Activated CD4-positive, alpha-beta T cell treated with anti-CD3 and anti-CD28 coated beads for 4 hours (primary cell): ENCODE measurements at places on chromosomes 6 and 20.

GRCh38 chr6:37947468-37947867 lies 127.9 kb downstream of the ZFAND3 start:
- DNase-seq = no peak

- no peak for DNase-seq
Observed at GRCh38 chr6:76885861-76886301, 577.4 kb downstream of the HTR1B start.

- DNase-seq = no peak
Observed at GRCh38 chr6:43953794-43954310, 173.4 kb downstream of the MRPL14 start.

GRCh38 chr6:72500669-72501068 lies 121.2 kb upstream of the KCNQ5 start:
- no peak for DNase-seq

- DNase-seq = no peak
Observed at GRCh38 chr6:2942914-2943563, 28.3 kb downstream of the SERPINB6 start.

DNA sequence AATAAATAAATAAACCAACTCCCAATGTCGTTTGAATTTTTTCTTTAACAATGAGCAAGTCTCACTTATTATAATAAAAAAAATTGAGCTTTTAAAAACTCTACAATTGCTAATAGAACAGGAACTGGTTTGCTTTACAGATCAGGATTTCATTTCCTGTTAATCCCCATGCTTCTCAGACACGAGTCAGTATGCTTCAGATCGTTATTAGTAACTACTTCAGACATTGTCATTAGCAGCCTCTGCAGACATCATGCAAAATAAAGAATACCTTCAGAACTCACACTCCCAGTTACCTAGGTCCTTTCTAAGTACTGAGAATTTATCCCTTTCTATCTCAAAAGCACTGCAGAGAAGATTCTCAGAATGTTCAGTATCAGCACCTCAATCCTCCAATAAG lies 10.0 kb upstream of the FAM210B start:
- DNase-seq = no peak

GRCh38 chr6:49499623-49500022 lies at the start of gene GLYATL3:
TSS of gene GLYATL3 (plus strand) at chr6:49499923. CDS start at chr6:49511991, 12,068 bp downstream.
- DNase-seq = no peak

GRCh38 chr6:63947792-63948529 lies 312.4 kb downstream of the PHF3 start:
- no peak for DNase-seq

GRCh38 chr6:4125500-4125899 lies 9.9 kb downstream of the ECI2 start:
- DNase-seq = no peak

DNA sequence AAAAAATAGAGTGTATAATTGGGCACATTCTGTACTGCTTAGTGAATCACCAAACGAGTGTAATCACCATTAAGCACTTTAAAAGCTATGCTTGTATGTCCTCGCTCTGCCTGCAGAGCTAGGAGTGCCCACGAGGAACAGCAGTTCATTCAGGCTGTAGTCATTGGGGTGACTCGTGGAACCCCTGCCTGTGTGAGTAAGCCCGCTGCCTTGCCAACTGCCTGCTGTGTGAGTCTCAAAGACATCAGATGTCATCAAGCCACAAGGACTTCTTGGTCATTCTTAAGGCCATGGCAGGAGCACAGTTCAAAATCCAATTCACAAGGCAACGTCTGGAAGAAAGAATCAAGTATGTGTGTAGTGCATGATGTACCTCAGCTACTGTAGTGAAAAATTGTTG lies 60.4 kb downstream of the FOXO3 start:
- DNase-seq = peak; percentile 8

GRCh38 chr6:72620871-72621290 lies 983 bp upstream of the KCNQ5 start:
- peak; percentile 21 for DNase-seq
